ENCODE measurements at places on chromosomes 6 and 20. TPM values are rescaled to one million over a fixed set of nuclear protein-coding genes. Genes with fewer than 3 reads are reported as not detected.

DNA sequence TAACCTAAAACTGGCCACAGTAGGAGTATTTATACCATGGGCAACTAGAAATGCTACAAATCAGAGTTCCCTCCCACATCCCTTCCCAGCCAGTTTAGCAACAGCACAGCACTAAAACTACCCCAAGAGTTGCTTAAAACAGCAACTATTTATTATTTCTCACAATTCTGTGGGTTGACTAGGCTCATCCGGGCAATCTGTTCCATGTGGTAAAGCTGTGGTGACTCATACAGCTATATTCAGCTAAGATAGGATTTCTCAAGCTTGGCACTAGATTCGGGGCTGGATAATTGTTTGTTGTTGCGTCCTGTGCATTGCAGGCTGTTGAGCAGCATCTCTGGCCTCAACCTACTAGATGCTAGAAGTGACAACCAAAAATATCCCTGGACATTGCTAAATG is 8.6 kb upstream of the HECA start:
- no peak for DNase-seq

GRCh38 chr20:30815577-30816181 is 441.8 kb upstream of the DEFB115 start:
- DNase-seq = no peak

GRCh38 chr20:1943275-1944002 is 48.2 kb downstream of the SIRPA start:
- DNase-seq = no peak

DNA sequence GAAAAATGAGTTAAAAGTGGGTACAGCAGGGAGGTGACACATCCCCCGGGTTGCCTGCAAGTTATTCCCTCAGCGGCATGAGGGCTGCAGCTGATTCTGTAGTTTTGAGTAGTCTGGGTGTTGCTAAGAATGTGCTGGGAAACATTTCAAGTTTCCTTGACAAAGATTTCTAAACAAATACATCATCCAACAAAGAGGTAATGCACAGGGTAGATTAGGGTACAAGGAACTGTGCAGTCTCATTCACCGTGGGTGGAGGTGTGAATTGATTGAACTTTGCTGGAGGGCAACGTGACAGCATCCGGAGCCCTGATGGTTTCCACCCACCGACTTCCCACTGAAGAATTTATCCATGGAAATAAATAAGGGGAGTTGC is 21.8 kb downstream of the CASS4 start:
- DNase-seq = no peak

- DNase-seq = no peak
These were observed 912 bp upstream of the DIDO1 start for GRCh38 chr20:62927128-62927705.

GRCh38 chr6:17602888-17603287 is 2.8 kb downstream of the FAM8A1 start:
- DNase-seq = no peak

DNA sequence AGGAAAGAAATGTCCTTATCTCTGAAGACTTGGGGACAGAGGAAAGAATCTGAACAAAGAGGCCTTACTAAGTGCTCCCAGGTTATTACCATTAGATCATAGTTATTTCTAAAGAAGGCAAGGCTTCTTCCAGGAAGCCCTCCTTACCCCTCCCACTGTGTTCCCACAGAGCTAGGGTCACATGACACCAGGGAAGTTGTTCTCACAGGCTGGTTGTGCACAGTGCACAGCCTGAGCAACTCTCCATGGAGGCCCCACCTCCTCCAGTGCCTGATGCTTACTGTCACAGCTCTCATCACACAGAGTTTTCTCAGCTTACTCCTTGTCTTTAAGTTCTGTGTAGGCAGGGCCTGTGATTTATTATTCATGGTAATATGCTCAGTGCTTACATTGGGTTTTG is 68.9 kb upstream of the SCGN start:
- DNase-seq = no peak

DNA sequence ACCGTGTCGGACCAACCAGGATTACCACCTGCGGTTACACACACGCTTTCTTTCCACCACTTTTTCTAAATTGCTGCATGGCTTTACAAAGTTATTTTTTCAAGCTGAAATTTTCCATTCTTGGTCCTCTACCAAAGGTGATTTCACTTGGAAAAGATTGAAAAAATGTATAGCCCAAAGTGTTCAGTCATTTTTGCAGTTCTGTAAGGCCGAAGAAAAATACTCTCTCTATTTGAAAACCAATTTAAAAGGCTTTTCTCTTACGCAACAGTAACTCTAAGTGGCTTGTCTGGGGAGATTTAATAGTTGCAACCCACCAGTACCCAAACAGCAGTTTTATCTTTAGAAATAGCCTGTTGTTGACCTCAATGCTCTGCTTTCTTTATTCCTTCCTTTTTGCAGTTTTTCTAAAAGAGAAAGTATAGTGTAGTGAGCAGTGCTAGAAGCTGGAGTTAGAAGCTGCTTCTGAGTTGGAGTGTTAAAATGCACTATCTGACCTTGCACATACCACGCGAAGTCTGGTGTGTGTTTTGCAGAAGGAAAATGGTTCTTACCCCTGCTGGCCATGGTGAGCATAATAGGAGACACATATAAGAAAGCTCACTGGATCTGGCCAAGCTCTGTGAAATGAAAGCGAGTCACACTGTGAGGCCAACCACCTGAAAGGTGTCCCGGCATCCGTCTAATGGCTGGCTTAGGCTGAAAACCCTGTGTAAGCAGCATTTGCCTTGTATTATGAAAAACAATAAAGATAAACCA is 271.6 kb upstream of the PRND start:
- no peak for DNase-seq

- DNase-seq = no peak
These were observed 1.7 kb upstream of the AIG1 start for GRCh38 chr6:143058987-143059386.

GRCh38 chr6:49453221-49453620 is 9.8 kb downstream of the MMUT start:
- no peak for DNase-seq

DNA sequence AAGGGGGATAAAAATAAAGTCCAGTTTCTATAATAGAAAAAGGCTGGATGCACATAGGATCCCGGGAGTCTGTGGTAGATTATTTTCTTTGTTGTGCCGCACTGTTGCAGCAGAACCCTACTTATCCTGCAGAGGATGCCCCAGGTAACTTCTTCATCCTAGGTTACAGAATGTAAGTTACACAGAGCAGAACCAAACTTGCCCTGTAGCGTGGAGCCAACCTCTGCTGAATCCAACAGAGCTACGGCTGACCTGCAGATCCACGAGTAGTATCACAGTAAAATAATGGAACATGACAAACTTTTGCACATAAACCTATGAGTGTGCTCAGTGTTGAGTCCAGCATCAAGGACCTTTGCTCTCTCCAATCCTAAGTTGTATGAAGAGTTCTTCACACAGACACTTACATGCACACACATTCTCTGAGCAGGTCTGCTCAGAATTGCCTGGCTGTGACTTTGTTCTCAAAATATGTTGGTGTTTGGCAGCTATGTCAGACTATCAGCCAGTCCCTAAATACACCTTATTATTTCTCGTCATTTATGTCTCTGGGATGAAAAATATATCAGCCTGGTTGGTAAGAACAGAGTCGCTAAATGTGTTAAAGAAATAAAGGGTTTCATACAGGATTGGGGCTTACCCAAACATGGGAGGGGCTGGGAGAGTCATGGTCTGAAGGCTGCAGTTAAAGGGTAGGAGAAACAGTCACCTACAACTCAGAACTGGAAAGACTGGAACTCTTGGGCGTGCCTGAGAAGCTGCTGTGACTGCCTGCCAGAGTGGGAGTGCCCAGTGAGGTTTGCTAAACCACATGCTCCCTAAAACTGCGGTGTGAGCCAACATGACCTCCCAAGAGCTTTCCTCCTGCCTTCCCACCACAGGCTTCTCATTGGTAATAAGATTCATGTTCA is 165.1 kb upstream of the SLC24A3 start:
- DNase-seq = no peak

GRCh38 chr6:139027620-139028182 is 844 bp upstream of the ABRACL start:
- no peak for DNase-seq

DNA sequence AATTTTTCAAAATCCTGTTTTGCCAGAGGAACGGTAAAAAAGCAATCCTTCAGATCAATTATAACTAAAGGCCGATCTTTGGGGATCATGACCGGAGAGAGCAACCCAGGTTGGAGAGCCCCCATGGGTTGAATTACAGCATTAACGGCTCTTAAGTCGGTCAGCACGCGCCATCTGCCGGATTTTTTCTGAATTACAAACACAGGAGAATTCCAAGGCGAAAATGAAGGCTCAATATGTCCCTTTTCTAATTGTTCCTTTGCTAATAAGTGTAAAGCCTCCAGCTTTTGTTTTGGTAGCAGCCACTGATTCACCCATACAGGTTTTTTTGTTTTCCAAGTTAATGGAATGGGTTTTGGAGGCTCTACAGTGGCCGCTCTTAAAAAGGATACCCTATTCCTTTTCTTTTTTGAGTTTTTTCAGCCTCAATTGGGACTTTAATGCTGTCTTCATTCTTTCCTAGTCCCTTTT is 16.9 kb upstream of the PTCRA start:
- peak; percentile 73 for DNase-seq

GRCh38 chr20:37690626-37691369 is 3.0 kb upstream of the CTNNBL1 start:
- no peak for DNase-seq

GRCh38 chr6:16146527-16146955 is 17.7 kb downstream of the MYLIP start:
- DNase-seq = no peak

- DNase-seq = no peak
These were observed 163.7 kb downstream of the CARMIL1 start for GRCh38 chr6:25442898-25443297.

- no peak for DNase-seq
These were observed 350.7 kb upstream of the SASH1 start for GRCh38 chr6:147991961-147992360.

DNA sequence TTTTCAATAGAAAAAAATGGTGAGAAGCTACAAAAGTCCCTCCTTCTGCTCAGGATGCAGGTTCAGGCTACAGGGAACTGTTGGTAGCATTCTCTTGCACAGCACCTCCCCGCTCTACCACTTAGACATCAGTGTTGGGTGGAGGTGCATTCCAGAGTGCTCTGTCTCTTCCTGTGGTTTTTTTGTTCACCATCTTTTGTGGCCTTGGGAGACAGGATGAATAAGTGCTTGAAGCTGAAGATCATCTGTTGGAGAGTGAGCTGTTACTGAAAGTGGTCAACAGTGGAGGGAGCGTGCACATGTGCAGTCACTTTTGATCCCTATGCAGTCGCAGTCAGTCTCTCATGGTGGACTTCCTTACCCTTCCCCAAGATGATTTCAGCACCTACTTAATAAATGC is 16.6 kb upstream of the BTBD3 start:
- DNase-seq = no peak

DNA sequence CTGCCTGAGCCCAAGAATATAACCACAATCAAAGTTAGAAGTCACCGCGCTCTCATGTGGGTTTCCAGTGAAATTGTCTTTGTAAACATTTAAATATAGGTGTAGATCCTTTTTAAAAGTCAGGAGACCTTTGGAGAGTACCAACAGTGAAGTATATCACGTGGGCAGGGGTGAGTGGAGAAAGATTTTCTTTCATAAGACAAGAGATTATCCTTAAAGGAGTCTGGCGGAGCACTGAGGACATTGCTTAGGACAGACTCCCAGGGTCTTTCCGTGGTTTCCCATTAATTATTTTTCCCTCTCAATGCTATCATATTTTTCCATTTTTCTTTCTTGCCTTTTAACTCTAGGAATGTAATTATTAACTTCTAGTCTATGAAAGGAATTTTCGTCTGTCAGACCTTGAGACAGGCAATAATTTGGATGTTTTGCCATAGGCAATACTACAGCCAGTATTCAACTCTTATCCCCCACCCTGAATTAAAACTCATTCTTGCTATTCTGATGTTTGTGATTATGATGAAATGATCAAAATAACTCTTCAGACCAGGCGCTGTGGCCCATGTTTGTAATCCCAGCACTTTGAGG is 31.4 kb downstream of the DCBLD1 start:
- no peak for DNase-seq

DNA sequence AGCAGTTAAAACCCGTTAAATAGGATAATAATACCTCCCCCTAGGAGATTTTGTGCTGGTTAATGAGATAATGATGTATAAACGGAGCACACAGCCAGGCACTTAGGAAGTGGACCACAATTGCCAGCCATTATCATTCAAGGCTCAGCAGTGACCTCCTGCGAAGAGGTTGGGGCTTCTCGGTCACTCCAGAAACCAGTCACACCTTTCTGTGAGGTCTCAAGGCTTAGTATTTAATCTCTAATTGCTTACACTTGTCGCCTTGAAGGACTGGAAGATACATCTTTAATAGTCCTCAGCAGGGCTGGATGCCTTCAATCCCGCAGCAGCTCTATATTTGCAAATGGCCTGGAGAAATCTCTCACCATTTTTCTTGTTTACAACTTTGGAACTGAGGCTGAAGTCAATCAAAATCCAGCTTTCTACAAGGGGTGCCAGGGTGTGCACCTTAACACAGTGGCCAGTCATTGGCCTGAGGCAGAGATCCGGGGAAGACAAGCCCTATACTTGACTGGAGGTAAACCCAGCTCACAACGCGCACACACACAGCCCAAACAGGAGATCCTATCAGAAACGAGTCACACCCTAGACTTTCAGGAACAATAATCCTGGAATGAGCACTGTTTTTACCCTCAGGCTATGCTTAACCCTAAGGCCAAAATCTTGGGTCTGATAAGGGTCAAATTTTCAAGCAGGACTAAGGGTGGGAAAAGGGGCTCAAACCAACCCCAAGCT is 1.2 kb downstream of the POU5F1 start:
- no peak for DNase-seq

- DNase-seq = no peak
These were observed 2.5 kb downstream of the ADRM1 start for GRCh38 chr20:62305149-62305764.

GRCh38 chr20:40643891-40644290 is 45.1 kb downstream of the MAFB start:
- no peak for DNase-seq

DNA sequence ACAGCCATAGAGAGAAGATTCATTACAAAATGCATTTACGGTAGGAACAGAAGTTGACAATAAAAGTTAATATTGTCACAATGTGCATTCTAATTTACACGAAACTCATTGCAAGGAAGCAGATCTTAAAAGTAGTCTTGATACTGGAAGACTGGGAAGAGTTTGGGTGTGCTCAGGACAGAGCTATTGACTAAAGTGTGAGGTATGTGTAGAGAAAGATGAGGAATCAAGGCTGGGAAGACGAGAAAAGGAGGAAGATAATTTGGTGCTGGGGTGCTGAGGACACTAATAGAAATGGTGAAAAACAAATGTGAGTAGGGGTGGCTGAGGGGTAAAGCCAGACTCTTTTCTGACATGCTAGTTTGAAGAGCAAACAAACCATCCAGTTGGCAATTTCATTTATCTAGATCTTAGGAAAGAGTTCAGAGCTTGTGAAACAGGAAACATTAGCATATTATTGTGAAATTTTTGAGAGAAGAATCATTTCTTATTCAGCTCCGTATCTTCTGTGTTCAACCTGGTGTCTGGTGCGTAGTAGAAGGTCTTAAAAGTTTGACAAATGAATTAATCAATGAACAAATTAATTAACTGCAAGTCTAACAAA is 72.7 kb downstream of the ELOVL4 start:
- no peak for DNase-seq

The NKAIN4 gene
- not detected for total RNA-seq

The JPH2 gene
- 7.3 TPM for total RNA-seq

The LAMA4 gene
- total RNA-seq = 322 TPM

The DLL1 gene
- total RNA-seq = 7.3 TPM

The NKX2-2 gene
- not detected for total RNA-seq

The USP49 gene
- 2.3 TPM for total RNA-seq

The MUCL3 gene
- 0.19 TPM for total RNA-seq

The FAM217A gene
- total RNA-seq = not detected

The SAMD5 gene
- total RNA-seq = 0.69 TPM
